ENCODE measurements at places on chromosomes 3 and 15.

DNA sequence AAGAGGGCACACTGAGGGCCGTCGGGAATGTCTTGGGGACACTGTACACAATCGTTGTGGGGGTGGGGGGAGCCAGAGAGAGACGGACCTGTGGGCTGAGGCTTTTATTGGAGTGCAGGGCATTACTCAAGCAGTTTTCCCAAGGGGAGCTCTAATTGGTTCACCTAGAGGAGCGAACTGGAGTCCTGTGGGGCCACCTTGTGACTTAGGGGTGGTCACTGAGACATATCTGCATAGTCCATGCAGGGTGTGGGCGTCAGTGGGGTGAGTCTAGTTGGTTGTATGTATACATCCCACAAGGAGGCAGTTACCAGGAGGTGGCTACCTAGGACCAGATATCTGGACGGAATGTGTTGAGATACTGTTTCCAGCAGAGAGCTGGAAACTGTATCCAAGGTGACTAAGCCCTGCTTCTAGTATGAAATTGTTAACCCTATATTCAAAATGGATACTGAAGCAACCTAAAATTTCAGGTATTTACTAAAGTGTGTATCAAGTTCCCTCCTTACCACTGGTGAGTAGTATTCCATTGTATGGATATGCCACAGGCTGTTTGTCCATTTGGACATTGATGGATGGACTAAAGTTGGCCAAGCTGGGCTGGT, 2.6 kb upstream of the PIGZ start:
- DNase-seq: no peak

DNA sequence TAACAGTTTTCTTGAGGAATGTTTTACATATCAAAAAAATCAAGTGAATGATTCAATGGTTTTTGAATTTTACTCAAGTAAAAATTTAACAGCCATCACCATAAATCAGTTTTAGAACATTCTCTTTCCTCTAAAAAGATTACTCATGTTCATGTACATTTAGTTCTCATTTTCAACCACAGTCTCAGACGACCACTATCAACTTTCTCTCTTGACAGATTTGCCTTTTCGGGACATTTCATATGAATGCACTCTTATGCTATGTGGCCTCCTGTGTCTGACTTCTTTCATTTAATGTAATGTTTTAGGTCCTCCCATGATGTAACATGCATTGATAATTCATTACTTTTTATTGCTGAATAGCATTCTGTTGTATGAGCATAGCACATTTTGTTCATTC, 309.3 kb upstream of the PLSCR5 start:
- DNase-seq: no peak

DNA sequence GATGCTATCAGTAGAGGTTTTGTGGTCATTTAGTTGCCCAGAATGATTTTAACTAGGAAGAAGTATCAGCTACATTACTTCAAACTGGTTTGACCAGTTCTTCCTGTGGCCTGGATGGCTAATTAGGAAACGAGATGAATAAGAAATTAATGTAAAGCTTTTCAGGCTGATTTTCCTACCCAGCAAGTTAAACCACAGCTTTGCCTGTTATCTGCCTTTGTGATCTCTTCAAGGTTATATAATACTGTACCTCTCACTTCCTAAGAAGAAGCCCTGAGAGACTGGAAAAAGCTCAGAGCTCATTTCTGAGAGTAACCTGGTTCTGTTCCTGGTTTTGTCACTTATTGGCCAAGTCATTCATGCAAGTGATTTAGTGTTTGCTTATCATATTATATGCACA, 782.2 kb upstream of the GOLIM4 start:
- DNase-seq: no peak

- no peak for DNase-seq
These were observed 664 bp upstream of the NR2C2 start for GRCh38 chr3:14946739-14947099.

- DNase-seq: no peak
These were observed 53.3 kb downstream of the GJD2 start for GRCh38 chr15:34701536-34701935.

DNA sequence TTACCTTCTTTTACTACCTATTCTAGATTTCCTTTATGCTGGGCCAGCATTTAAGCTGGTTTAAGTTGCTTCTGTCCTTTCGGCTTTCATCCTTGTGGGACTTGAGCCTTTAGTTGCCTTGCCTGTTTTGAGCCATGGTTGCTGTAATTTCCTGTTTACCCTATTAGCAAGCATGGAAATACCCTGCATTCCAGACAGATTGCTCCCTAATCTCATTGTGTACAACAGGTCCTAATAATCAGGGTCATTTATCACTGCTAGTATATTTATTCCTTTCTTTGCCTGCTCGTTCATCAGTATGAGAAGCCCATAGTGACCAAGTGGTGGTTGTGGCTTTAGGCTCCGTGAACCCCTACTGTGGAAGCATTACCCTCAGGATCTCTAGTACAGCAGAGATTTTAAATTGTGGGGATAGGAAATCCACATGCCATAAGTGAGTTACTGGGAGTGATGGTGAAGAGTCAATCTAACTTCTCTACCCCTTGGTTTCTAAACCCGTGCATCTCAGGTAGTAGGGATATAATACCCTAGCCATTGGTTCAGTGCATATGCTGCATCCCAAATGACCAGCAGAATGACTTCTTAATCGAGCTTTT, 31.9 kb downstream of the NCK1 start:
- DNase-seq: no peak

DNA sequence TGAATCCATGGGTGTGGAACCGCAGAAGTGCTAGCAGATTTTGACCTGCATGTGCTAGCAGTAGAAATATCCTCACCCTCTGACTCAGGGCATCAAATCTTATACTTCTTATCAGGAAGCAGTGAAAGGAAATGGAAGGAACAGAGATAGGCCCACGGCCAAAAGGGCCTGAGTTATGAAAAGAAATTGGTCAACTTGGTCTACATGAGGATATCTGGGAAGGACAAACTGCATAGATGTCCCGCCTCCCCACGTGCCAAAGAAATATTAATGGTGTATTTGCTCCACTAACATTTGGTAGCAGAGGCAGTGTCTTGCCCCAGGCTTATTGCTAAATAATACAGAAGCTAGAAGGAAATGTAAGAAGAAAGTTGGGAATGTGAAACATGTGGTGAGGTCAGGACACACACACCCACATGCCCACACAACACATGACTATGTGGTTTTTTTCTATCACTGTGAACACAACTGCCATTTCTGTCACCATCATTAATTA, 93.6 kb upstream of the COL8A1 start:
- DNase-seq: no peak

DNA sequence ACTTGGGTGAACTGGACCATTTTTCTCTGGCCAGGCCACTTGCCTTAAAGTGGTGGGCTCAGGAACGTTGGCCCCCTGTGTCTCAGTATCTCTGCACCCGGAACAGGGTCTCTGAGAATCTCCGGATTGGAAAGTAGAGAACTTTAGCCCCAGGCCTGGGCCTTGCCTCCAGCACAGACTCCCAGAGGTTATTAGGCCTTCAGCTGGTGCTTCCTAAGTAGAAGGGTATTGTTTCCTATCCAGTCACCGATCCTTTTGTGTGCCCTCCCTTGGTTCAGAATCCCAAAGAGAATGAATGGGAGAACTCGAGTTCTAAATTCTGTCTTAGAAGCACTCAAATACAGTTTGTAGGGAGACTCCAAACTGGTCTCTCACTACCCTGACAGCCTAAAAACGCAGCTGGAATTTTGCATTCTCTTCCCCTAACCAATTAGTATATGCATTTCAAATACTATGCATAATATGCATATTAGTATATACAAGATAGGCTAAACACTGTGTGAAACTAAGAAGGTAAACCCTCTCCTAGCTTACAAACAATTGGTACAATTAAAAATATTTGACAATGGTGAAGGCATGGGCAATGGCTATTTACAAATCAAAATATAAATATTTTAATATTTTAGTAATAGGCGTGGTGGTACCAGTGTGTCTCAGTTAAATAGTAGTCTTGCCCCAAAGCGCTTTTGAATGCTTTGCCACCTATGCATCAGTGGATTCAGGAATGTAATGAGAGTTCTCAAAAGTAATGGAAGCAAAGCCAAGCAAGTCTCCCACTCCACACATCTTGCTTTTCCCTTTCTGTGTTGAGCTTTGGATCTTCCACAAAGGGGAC, 48.5 kb upstream of the SLC4A7 start:
- no peak for DNase-seq
